Glutamatergic neuron (in vitro differentiated cells): ENCODE measurements at places on chromosomes 13 and 19.

DNA sequence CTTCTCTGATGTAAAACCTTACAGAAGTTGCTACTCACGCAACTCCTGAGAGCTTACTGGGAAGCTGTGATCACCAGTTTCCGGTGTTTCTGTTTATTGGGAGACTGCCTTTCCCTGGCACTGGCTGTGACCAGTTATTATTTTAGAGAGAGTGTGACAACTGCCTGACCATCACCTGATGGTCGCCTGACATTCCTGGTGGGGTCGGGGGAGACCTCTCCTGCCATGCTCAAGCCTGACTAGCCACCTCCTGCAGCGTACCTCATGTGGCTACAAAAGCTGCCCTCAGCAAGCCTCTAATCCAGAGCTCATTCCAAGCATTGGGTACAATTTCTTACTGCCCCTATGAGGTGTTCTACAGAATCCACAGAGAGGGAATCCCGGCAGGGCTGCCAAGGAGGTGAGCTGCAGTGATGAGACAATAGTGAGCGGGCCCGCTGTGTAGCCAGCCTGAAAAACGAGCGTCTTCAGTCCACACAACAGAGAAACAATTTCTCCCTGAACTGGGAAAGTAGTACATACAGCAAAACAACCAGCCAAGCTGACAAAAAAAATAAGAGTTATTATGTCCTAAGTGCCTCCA lies 28.7 kb downstream of the GJA3 start:
- DNase-seq = no peak

- DNase-seq = no peak
Measured at GRCh38 chr13:99959540-99960230, 11.9 kb downstream of the ZIC5 start.

DNA sequence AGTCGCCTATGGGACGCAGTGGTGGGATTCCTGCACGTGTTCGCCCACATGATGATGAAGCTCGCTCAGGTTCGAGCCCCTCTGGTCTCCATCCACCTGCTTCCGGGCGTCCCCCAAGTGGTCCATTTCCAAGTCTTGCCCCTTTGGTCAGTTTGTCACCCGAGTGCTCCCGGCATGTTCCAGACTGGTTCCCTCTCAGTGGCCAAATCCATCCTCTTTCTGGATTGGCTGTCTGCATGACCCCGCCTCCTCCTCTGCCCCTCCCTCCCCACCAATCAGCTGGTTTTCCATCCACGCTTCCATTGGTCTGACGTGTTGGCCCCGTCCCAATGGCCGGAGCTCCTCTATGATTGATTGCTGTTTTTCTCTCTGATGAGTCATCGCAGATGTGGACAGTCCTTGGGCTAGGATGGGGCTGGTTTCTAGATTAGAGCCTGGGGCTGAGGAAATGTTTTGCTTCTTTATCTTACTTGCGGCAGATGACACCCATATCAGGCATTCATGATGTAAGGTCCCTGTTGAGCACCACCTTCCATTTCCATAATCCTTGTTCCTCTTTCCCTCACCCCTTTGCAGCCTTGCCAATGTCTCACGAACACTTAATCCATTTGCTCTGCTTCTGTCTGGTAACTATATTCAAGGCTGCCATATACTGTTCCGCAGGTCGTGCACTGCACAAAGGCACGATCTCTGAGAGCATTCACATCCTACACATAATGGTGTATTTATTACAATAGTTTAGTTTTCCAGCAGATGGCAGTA lies 73.8 kb downstream of the MAP4K1 start:
- DNase-seq = no peak

DNA sequence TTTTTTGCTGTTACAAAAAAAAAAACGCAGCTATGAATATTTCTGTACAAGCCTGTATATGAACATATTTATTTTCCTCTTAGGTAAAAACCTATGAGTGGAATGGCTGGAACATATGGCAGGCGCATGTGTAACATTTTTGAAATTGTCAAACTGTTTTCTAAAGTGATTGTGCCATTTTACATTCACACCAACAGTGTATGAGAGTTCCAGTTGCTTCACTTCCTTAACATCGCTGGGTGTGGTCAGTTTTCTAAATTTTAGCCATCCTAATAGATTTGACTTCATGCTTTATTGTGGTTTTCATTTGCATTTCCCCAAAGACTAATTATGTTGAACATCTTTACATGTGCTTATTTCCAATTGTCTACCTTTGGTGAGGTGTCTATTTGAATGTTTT lies 306.8 kb downstream of the KCNRG start:
- DNase-seq = no peak

- peak; percentile 13 for DNase-seq
Measured at GRCh38 chr19:33460221-33460908, 61.2 kb downstream of the PEPD start.
